Muscle of arm (tissue), 14 donors: ENCODE measurements at places on chromosomes 6 and 20.

DNA sequence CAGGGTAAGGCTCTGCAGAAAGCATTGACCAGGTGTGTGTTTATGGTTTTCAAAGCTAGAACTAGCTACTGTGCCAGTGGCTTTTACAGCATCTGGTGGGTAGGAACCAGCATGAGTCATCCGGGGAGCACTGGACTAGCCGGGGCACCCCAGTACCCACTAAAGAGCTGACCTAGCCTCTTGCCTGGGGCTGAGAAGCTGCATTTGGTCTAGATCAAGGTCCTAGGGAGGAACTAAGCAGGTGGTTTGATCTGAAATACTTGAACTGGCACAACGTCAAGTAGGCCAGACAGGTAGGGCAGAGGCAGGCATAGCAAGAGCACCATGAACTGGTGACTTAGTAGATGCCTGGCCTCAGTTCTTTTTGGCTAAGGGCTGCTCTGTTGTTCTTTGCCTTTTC, 109.8 kb upstream of the PTPRK start:
- DNase-seq, result no peak

- DNase-seq, result peak; percentile 78
Measured at GRCh38 chr6:137823826-137824555, 43.1 kb upstream of the TNFAIP3 start.

- DNase-seq, result no peak
Measured at GRCh38 chr20:9408422-9409300, 105.7 kb upstream of the LAMP5 start.

DNA sequence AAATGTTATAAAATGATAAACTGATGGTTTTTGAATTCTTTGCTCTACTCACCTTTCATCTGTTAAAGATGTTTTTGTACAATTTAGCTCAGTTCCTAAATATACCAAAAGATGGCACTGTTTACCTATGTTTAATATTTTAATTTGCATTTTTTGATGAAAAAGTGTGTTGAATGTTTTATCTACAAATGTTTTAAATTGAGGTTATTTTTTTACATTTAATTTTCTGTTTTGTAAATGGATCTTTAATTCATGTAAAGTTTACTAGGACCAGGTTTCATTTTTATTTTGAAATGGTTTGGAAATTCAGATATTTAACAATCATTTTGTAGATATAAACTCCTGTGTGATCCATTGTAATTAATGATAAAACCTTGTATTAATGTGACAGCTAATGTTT, 30.0 kb downstream of the CDKAL1 start:
- peak; percentile 31 for DNase-seq

GRCh38 chr6:53943395-53943794, 148.6 kb downstream of the LRRC1 start:
- DNase-seq, result peak; percentile 54

GRCh38 chr6:17863901-17864754, 123.3 kb downstream of the KIF13A start:
- peak; percentile 24 for DNase-seq
